ENCODE measurements at places on chromosomes 2 and 18. TPM values are rescaled to one million over a fixed set of nuclear protein-coding genes. Genes with fewer than 3 reads are reported as not detected.

GRCh38 chr18:48330016-48330991 lies 78.9 kb downstream of the ZBTB7C start:
- peak; percentile 85 for DNase-seq

GRCh38 chr2:151649966-151650365 lies 84.3 kb downstream of the NEB start:
- DNase-seq = no peak

- DNase-seq = no peak
These were observed 36.0 kb downstream of the GALNT3 start for GRCh38 chr2:165757906-165758675.

GRCh38 chr2:240482141-240482540 lies 46.7 kb downstream of the GPC1 start:
- DNase-seq = no peak

CGREF1 gene
- 5.2 TPM for total RNA-seq

DNA sequence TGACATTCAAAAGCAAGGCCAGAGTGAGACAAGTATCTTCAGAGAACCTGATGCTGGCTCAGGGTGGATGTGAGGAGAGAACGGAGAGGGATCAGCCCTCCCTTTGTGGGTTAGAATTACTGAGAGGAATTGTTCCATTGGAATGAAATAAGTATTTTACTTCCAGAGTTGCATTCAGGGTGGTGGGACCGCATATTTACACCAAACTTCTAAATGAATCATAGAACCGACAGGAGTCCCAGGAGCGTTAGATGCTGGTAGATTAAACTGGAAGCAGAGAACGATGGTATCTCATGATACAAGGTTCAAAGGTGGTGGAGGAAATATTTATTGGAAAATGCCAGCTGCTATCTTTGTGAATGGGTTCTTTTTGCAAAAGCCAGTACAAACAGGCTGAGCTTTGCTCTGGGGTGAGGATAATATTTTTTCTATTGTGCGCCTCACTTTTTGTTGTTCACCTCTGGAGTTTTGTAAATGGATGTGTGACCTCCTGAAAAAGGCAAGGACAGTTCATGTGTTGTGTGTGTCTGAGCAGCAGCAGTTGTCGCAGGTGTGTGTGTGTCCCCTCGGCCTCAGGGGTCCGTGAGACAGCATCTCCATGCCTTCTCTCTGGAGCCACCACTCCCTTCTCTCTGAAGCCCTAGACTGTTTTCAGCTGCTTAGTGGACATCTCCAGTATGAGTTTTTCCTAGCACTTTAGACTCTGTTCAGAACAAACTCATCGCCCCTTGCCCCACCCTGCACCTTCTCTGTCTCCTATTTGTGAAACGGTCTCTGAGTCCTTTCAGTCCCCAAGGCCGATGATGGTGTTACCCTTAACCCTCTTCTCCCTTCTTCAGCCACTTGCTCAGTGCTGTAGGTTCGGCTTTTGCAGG lies 17.8 kb downstream of the MTCL1 start:
- no peak for DNase-seq

DNA sequence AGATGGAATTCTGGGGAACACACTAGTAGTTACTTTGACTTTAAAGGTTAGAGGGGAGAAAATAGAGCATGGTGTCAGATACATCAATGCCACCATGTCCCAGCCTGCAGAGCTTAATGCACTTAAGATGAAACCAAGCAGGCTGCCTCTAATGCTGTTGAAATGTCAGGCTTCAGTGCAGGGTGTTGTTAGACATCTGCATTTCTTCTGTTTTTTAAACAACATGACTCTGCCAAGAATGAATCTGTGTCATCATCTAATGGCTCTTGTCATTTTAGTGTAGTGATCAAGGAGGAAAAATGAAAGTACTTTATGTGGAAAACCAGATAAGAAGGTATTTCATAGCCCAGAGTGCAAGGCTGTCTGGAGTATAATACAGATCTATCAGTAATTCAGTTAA lies 29.9 kb downstream of the LYPD1 start:
- DNase-seq = no peak

DNA sequence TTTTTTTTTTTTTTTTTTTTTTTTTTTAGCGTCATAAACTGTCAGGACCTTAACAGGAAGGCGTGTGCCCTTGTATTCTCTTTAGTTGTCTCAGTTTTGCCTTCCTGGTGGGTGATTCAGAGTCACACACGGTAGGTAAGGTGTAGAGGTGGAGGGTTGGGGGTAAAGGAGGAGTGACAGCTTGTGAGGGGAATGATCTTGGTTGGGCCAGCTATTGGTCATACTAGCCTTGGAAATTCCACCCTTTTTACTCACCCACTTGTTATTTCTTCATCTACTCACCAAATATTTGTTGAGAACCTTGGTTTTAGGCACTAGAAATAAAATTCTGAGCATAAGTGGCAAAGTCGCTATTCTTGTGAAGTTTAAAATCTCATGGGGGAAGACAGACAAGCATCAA lies 22.2 kb downstream of the SMIM21 start:
- no peak for DNase-seq

- no peak for DNase-seq
These were observed 326.7 kb downstream of the SUCLG1 start for GRCh38 chr2:84132370-84132769.

DNA sequence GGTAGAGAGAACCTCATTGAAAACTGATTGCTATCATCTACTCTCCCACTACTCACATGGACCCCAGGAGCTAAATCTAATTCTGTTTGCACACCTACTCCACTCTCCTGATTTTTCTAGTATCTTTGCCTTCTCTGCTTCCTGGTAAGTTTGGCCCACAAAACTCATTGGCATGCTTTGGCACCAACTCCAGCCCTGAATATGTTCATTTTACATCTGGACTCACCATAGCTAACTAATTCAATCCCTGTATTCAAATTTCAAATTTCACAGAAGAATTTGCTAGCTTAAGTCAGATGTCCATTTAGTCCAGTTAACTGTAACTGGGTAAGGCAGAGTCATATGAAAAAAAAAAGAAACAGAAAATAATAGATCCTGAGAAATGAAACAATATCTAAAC lies 442.1 kb downstream of the SUCLG1 start:
- DNase-seq = no peak

COMMD1 gene
- total RNA-seq = 100 TPM

DNA sequence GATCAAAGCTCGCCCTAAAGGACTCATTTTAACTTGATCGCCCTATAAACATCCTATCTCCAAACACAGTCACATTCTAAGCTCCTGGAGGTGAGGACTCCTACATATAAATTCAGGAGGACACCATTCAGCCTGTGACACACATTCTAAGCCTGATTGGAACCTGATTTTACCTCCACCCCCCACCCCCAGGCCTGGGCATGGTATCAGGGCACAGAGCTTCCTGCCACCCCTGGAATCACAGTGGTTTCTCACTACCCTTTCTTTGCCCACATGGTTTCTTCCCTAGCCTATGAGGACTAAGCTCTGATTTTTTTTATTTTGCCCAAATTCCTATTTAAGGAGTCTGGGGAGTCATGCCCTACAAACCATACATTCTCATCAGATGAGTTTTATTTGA lies 428.1 kb upstream of the ID2 start:
- DNase-seq = no peak

UGT1A10 gene
- not detected for total RNA-seq

AFF3 gene
- 3.6 TPM for total RNA-seq
